ENCODE measurements at places on chromosomes 6 and 20.

- H3K27me3 ChIP-seq: no peaks in the 10 kb centered on the region
- no peaks in the 10 kb centered on the region for H3K36me3 ChIP-seq
- H3K4me3 ChIP-seq: no peak overlapping the region
- DNase-seq: no peak
These were observed 422.6 kb downstream of the HTR1B start for GRCh38 chr6:77040568-77041195.

GRCh38 chr6:35412102-35412501, 40.0 kb upstream of the FANCE start:
- H3K36me3 ChIP-seq: no peaks in the 10 kb centered on the region
- no peaks in the 10 kb centered on the region for H3K27me3 ChIP-seq
- DNase-seq: no peak
- no peaks in the 10 kb centered on the region for H3K4me1 ChIP-seq
- no peak overlapping the region for H3K4me3 ChIP-seq

DNA sequence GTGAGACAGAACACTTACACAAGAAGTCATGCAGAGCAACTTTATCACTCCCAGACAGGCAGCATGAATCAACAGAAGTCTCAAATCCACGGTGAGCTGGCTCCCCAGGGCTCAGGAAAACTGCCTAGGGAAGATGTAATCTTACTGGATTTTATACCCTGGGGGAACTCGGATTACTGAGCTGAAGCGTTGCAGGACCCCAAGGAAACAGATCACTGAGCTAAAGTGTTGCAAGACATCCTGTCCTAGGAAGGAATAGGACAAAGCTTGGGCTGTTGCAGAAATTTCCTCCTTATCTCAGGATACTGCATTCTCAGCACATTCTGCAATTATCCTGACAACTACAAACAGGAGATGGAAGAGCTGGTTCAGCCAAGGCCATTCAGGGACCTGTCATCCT, 224.8 kb downstream of the TFAP2A start:
- no peak overlapping the region for H3K4me3 ChIP-seq
- peaks cover 2% of the 10 kb centered on the region for H3K4me1 ChIP-seq
- no peaks in the 10 kb centered on the region for H3K27me3 ChIP-seq
- no peaks in the 10 kb centered on the region for H3K36me3 ChIP-seq

DNA sequence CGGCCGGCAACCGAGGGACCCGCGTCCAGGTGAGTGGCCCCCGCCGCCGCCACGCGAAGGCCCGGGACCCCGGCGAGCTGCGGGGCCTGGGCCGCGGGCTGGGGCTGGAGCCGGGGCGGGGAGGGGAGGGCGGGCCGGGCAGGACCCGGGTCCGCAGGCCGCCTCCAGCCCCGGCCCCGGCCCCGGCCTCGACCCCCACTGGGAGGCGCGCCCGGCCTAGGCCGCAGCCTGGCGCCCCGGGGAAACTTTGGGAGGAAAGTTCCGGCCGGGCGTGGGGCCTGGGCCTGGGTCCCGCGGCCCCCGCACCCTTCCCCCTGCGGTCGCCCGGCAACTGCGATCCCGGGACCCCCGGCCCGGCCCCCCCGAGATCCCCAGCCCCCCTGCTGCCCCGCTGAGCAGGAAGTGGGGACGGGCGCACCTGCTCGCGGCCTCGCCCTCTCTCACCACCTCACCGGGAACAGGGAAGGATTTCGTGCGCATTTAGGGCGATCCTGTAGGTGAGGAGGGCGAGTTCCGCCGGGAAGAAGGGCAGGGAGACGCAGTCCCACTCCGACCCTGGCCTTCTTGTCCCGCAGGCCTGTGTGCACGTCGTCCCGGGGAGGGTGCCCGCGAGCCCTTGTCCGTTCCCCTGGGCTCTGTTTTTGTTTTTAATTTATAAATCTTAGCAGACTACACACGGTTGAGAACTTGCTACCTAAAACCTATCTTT, 402 bp downstream of the OSBPL2 start:
- no peak for DNase-seq
- peaks cover 10% of the 10 kb centered on the region for H3K36me3 ChIP-seq
- H3K27ac ChIP-seq: peak overlapping the region; percentile 84
- H3K4me3 ChIP-seq: peak overlapping the region; percentile 79

DNA sequence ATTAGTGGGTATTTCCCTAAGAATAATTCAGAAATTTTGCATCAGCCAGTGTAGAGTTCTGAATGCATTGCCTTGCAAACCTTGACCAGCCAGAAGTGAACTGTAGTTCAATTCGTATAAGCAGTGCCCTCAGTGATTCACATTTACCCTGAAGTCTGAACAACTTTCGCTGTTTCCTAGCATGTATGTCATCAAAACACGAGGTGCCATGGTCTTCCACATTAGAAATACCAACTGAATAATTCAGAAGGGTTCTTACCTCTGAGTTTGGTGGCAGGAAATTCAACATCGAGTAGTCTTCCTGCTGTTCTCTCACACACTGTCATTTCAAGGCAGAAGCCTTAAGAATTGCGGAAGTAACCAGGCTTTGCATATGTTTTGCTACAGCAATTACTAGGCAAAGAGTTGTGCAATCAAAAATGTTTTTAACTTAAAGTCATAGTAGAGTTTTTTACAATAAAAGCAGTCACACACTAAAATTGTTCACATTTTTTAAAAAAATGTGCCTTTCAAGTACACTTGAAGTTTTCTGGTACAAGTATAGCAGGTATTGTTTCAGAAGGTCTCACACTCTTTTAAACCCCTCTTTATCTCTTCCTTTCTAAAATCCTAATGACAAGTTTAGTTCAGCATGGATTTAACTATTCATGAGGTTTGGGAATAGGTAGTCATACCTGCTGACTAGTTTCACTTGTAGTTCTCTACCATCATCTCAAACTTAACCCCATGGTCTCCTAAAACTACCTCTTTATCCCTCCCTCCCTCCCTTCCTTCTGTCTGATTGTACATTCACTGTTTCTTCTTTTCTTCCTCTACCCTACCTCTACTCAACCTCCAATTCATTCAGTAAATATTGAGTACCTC, 118.3 kb downstream of the STXBP5 start:
- no peak overlapping the region for H3K27ac ChIP-seq
- H3K27me3 ChIP-seq: no peaks in the 10 kb centered on the region
- peaks cover 28% of the 10 kb centered on the region for H3K36me3 ChIP-seq
- H3K4me3 ChIP-seq: no peak overlapping the region
- H3K4me1 ChIP-seq: peaks cover 4% of the 10 kb centered on the region
